ENCODE measurements at places on chromosomes 1 and 21.

- DNase-seq: no peak
These were observed 30.2 kb upstream of the DDX59 start for GRCh38 chr1:200699871-200700270.

GRCh38 chr1:65339866-65340468, 30.6 kb downstream of the DNAJC6 start:
- no peak for DNase-seq

- DNase-seq: no peak
These were observed 37.7 kb upstream of the IGSF5 start for GRCh38 chr21:39707316-39707715.

DNA sequence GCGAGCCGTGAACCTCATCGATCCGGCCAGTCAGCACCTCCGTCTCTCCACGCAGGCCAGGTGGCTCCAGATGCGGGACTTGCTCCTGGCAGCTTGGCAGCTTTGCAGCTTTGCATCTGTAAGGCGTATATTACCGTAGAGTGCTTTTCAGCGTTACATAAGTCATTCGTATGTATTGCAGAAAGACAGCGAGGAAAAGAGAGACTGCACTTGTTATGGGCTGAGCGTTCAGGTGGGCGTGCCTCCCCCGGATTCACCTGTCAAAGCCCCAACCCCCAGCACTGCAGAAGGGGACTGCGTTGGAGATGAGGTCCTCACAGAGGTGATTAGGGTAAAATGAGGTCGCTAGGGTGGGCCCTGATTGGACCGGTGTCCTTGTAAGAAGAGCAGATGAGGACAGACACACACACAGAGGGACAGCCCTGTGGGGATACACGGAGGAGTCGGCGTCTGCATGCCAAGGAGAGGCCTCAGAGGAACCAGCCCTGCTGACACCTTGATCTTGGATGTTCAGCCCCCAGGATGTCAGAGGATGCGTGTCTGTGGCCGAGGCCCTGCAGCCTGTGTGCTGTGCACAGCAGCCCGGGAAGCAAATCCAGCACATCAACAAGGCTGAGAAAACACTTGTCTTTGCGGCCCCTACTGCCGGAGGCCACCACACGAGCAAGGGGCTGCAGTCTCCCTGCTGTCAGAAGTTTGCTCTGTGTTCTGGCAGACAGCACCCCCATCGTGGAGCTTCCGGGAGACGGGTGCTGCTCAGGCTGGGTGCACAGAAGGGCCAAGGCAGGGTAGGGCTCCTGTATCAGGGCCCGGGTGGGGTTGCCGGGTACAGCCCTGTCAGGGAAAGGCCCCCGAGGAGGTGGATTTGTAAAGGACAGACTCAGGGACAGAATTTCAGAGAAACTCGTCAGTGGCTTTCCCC, 10.9 kb upstream of the AGPAT3 start:
- DNase-seq: no peak

DNA sequence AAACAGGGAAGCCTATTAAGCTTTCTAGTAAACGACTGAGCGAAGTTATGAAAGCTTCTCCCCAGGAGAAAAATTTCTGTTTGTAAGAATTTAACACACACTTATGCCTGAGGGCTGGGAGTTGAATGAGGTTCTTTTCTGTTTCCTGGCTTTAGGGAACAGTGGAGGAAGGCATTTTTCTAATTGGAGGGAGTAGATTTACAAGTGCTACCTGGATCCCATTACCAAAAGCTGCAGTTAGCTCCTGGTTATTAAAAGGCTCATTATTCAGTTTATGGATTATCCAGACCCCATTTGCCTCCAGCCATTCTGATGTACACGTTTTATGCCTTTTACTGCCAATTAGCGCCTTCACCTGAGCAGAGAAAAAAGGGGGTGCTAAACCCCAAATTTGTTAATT, 7.5 kb downstream of the ST6GALNAC3 start:
- no peak for DNase-seq

- no peak for DNase-seq
These were observed 33.7 kb upstream of the LRP8 start for GRCh38 chr1:53361541-53361961.

- DNase-seq: no peak
These were observed 164.7 kb upstream of the CTTNBP2NL start for GRCh38 chr1:112231331-112231730.

DNA sequence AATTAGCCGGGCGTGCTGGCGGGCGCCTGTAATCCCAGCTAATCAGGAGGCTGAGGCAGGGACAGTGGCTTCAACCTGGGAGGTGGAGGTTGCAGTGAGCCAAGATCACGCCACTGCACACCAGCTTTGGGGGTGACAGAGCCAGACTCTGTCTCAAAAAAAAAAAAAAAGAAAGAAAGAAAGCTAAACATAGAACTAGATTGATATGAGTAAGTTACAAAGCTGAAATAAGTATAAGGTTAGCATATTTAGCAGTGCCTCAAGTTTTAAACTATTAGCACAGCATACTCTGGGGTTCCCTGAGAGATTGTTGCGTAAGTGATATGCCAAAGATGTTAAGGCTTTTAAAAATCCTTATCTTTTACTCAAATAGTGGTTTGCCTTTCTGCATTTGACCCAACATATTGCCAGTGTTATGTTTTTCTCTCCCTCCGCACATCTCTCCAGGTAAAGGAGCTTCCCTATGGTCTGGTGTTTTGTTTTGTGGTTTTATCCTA, 126.1 kb downstream of the CD247 start:
- no peak for DNase-seq

DNA sequence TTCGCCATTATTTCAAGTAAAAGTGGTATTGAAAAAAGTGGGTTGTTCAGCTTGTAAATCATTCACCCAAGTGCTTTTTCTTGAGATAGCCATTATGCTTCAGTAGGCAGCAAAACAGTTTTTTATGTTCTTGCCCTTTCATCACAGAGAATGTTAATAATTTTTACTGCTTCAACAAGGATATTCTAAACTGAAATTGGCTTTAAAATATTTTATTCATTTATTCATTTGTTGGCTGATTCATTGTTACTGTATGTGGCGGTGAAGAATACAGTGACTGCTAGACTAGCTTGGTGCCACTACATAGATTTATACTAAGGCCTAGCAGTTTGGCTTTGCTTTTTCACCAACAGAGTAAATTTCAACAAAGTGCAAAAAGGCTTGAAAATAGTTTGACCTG, 121.5 kb downstream of the OLFML2B start:
- no peak for DNase-seq

- DNase-seq: peak; percentile 37
These were observed 29.1 kb downstream of the EIF2D start for GRCh38 chr1:206582971-206583706.

DNA sequence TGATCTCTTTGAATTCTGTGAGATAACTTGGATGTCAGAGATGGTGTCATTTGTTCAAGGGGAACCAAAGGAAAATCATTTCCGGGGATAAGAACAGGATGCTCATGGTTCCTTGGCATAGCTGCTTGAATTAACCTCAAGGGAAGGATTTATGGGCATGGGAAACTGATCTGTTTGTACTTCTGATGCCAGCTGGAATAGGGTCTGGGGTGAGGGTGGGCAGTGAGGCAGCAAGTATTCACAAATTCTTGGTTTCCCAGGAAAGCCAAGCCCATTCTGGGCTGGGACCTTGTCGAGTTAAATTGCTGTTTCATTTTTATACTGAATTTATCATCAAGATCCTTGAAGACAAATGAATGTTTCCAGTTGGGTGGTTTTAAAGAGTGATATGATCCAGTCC, 14.1 kb downstream of the INTS3 start:
- DNase-seq: no peak

- DNase-seq: no peak
These were observed 139.9 kb downstream of the PTGER3 start for GRCh38 chr1:70907563-70908310.

DNA sequence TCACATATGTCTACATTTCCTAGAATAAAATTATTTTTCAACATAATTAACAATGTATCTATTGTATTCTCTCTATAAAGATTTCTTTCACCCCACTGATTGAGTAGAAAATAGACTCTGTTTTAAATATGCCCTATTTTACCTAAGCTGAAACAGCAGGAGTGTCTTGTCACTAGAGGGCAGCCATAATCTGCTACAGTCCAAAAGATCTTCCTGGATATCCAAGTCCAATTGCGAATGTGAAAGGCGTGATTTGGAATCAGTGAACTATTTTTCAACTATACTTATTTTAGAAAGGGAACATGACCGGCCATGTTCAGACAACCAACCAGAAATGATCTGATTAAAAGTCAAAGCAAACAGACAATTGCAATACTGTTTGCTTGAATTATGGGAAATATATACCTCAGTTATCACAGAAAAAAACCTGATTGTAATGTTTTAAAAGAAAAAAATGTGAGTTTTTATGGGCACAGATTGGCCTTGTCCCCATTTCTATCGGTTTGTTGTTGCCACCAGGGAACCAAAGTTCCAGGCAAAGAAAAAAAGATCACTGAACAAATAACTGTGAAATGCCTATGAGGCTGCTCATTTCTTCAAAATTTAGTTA, 1211.0 kb upstream of the ADGRL4 start:
- no peak for DNase-seq

GRCh38 chr1:40628903-40629292, 36.6 kb downstream of the RIMS3 start:
- DNase-seq: no peak

GRCh38 chr1:75980972-75981897, 49.0 kb upstream of the ASB17 start:
- DNase-seq: no peak

GRCh38 chr21:20004367-20004766, 993.8 kb upstream of the NCAM2 start:
- DNase-seq: no peak

DNA sequence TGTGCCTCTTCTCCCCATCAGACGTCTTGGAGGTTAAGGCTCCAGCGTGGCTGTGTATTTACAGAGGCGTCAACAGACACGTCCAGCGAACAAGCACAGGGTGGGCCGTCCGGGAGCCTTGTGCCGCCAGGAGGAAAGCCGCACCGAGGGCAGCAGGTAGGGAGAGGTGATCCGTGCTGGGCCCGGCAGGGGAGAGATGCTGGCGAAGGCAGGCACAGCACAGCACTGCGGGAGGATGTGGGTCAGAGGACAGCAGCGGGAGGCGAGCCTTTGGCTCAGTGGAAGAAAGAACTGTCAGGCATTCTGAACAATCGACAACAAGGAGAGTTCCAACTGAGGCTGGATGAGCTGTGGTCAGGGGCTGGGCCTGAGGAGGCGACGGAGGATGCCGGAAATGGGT, 144.1 kb upstream of the TNR start:
- DNase-seq: no peak

GRCh38 chr1:154812877-154813276, 57.2 kb downstream of the KCNN3 start:
- DNase-seq: no peak

- no peak for DNase-seq
These were observed 397.8 kb upstream of the USP24 start for GRCh38 chr1:55612988-55613387.

DNA sequence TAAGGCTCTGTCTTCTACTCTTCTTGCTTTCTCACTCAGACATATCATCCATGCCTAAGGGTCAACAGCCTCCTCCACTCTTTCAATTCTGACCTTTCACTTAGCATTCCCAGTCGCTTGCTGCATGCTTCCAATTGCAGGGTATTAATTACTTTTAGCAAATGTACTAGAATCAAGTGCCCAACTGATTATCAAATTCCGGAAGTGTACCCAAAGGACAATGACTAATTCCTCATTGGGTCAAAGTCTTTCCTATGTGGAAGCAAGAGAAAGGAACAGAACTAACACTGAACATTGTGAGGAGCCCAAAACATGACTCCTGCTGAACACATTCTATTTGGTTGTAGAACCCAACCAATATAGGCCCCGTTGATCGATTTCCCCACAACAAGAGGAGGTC, 101.8 kb downstream of the APP start:
- DNase-seq: no peak

GRCh38 chr21:33619726-33620125, 21.8 kb downstream of the CRYZL1 start:
- DNase-seq: no peak

DNA sequence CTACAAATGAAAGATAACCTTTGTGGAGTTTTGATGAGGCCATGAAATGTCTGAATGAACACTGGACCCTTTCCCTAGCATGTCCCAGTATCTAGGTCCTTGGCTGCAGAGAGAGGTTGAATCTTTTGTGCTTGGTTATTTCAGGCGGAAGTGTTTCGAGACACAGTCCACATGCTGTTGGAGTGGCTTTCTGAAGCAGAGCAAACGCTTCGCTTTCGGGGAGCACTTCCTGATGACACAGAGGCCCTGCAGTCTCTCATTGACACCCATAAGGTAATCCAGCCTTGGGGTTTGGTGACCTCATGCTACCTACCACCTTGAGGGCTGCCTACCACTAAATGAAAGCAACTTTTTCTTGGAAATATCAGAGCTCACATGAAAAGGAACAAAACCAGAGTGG, 38.9 kb upstream of the BMP8A start:
- no peak for DNase-seq

- no peak for DNase-seq
These were observed 82.9 kb downstream of the BEND5 start for GRCh38 chr1:48693674-48694320.

DNA sequence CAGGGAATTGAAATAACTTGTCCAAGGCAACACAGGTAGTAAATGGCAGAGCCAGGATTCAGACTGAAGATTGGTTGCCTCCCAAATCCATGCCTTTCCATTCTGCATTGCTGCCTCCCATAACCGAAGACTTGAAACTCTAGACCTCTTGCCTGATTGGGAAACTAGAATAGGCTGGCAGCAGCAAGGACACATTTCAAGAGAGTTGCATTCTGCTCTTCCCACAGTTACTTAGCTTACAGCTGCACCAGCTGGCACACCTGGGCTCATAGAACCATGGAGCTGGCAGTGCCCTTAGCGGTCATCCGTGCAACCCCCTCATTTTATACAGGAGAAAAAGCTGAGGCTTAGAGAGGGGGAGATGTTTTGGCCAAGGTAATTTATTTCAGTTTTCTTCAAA, 8.0 kb downstream of the TRNAU1AP start:
- no peak for DNase-seq

DNA sequence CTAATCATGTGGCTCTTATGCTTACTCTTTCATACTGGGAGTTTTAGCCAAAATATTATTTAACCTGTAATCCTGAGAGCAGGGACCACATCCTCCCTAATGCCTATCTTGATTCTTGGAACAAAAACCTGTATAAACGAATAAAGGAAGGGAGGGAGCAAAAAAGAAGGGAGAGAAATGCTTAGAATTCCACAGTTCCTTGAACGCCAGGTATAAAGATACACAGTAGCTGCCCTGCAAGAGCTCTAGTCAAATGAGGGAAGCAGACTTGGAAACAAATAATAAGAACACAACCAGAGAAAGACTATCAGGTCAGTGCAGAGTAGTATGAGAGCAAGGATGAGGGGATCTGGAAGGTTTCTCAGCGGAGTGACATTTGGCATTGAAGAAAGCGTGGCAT, 116.3 kb downstream of the SLC30A10 start:
- DNase-seq: no peak

DNA sequence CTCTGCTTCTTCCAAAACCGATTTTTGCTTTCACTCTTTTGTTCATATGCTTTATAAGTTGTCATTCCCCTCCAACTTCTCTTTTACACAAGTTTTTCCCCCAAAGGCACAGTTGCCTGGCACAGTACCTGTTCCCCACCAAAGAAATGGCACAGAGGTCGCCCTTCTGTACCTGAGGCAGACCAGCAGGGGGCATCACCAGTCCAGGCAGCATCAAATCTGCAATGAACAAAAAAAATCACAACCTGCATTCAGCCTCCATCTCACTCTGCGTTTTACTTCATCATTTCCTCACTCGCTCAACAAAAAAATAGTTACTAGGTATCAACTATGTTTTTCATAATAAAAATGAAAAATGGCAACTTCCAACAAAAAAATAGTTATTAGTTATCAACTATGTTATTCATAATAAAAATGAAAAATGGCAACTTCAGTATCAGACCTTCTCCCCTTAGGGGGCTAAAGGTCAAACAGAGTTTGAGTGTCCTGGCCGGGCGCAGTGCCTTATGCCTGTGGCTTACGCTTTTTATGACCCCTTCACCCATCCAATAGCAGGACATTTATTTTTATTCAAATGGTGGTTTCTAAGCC, 4.1 kb downstream of the EIF2D start:
- peak; percentile 16 for DNase-seq

Measured in thyroid gland (tissue), 4 donors.